T-helper 17 cell (primary cell): ENCODE measurements at places on chromosomes 7 and 10.
A peak's percentile ranks its signal among the peaks of the same experiment; 100 is the strongest.

DNA sequence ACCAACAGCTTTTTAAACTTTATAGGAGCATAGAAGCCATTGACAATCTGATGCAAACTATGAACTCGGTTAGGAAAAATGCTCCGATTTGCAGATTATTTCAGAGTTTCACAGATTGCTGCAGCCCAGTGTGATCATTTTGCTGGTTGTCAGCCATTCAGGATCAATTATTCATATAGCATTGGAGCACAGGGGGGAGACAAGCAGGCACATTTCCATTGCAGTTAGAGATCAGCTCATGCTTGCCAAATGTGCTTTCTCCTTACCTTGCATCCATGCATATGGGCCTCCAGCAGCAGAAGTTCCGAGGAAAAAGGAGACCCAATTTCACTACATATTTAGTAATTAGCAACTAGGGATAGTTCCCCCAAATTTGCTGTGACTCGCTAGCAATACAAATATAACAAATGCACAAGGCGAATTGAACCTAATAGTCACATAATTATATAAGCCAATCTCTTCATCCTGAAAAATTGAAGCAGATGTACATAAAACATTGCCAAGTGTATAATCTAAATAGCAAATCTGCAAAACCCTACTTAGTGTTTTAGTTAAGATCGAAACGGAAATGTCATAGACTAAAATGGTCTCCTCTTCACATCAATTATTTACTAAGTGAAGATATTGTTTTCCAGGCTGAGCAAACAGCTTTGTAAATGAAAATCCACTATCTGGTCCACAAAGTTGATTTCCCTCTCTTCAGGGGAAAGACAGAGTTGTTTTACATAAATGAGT is 49.5 kb upstream of the RSU1 start:
- DNase-seq = no peak
- no peak overlapping the region for H3K27ac ChIP-seq
- no peaks in the 10 kb centered on the region for H3K4me1 ChIP-seq

- H3K36me3 ChIP-seq = peaks cover 13% of the 10 kb centered on the region
- DNase-seq = no peak
- peaks cover 16% of the 10 kb centered on the region for H3K4me1 ChIP-seq
- no peaks in the 10 kb centered on the region for H3K27me3 ChIP-seq
Observed at GRCh38 chr7:92567460-92567859, 22.7 kb downstream of the FAM133B start.

DNA sequence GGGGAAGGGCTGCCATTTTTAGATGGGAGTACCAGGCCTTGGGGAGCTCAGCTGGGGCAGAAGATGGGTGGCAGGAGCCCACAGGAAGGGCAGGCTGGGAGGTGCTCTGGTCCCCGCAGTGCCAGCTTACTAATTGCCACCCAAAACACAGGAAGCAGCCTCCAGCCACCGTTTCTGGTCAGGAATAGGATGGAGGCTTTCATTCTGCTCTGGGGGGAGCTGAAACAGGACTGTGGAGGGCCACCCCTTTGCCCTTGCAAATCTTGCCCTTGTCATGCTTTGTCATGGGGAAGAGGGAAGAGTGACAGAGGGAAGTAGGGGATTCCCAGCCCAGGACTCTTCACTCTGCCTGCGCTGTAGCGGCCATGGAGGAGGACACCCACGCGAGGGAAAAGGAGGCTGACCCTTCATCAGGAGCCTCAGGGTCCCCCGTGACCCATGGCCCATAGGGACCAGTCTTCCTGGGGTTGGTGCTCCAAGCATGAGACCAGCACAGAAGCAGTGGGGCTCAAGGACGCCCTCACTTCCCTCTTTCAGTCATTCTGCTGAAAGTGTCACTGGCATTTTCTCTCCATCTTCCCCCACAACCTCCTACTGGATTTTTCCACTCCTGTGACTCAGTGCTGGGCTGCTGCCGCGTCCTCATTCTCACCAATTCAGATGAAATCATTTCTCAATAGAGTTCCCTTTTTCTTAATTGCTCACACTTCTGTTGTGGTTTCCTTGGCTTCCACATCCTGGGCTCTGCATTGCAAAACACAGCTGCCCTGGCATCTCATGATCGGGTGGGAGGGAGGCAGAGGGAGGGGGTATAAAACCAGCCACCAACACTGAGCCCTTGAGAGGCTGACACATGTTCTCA is 61.9 kb downstream of the MKI67 start:
- peak overlapping the region; percentile 97 for H3K27ac ChIP-seq
- peaks cover 59% of the 10 kb centered on the region for H3K4me1 ChIP-seq
- peaks cover 18% of the 10 kb centered on the region for H3K36me3 ChIP-seq
- peak; percentile 55 for DNase-seq
- H3K27me3 ChIP-seq = no peaks in the 10 kb centered on the region
- peak overlapping the region; percentile 88 for H3K4me3 ChIP-seq

DNA sequence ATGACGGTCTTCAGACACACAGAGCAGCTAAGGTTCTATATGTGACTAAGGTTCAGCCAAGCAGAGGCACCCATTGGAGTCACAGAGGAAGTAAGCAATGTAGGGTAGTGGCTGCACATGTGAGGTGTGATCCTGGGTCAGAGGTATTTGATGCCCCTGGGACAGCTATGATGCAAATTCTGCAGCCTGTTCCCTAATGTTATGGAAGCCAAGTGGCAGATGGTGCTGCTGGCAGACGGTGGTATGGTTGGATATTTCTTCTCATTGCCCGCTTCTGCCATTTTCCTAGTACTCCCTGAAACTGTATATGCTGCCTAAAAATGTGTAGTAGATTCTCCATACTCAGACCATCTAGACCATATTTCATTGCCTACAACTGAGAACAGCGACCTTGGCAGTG is 7.2 kb downstream of the TAS2R16 start:
- no peaks in the 10 kb centered on the region for H3K4me1 ChIP-seq
- H3K27me3 ChIP-seq = no peaks in the 10 kb centered on the region
- H3K4me3 ChIP-seq = no peak overlapping the region
- no peak overlapping the region for H3K27ac ChIP-seq
- no peaks in the 10 kb centered on the region for H3K36me3 ChIP-seq

- H3K27me3 ChIP-seq = no peaks in the 10 kb centered on the region
- no peaks in the 10 kb centered on the region for H3K36me3 ChIP-seq
- no peaks in the 10 kb centered on the region for H3K4me1 ChIP-seq
- H3K27ac ChIP-seq = no peak overlapping the region
- H3K4me3 ChIP-seq = no peak overlapping the region
- no peak for DNase-seq
Observed at GRCh38 chr10:112613620-112614019, 166.6 kb downstream of the VTI1A start.

- peaks cover 2% of the 10 kb centered on the region for H3K36me3 ChIP-seq
- peaks cover 78% of the 10 kb centered on the region for H3K27me3 ChIP-seq
- peaks cover 10% of the 10 kb centered on the region for H3K4me1 ChIP-seq
- DNase-seq = no peak
- H3K4me3 ChIP-seq = peak overlapping the region; percentile 79
Observed at GRCh38 chr7:33903791-33904680, 1.3 kb upstream of the BMPER start.

GRCh38 chr10:89100680-89101079 is 106.4 kb downstream of the CH25H start:
- no peaks in the 10 kb centered on the region for H3K27me3 ChIP-seq
- H3K36me3 ChIP-seq = no peaks in the 10 kb centered on the region
- H3K4me1 ChIP-seq = peaks cover 14% of the 10 kb centered on the region
- no peak overlapping the region for H3K4me3 ChIP-seq
- no peak for DNase-seq

DNA sequence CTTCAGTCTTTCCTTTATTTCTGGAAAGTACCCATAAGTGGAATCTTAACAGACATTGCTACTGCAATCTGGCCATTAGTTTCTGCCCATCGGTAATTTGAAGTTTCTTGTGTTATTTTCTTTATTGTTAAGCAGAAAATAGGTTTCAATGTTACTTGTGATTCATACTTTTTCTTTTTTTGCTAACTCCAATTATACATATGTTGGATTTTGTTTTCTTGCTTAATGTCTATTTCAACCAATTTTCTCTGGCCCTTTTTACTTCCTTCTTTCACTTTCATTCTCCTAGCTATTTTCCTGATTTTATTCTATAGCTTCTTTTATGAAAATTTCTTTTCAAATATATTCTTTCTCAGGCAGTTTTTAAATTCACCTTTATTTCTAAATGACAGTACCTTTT is 457.4 kb downstream of the TCERG1L start:
- no peak overlapping the region for H3K27ac ChIP-seq
- peaks cover 2% of the 10 kb centered on the region for H3K36me3 ChIP-seq
- no peaks in the 10 kb centered on the region for H3K4me1 ChIP-seq

- H3K4me1 ChIP-seq = peaks cover 38% of the 10 kb centered on the region
- H3K4me3 ChIP-seq = no peak overlapping the region
- H3K27ac ChIP-seq = peak overlapping the region; percentile 27
- H3K27me3 ChIP-seq = peaks cover 18% of the 10 kb centered on the region
Observed at GRCh38 chr10:104304927-104305326, 33.3 kb downstream of the ITPRIP start.

GRCh38 chr7:7959979-7960670 is 8.5 kb upstream of the GLCCI1 start:
- no peaks in the 10 kb centered on the region for H3K4me1 ChIP-seq
- peaks cover 2% of the 10 kb centered on the region for H3K36me3 ChIP-seq
- no peak overlapping the region for H3K27ac ChIP-seq
- H3K4me3 ChIP-seq = no peak overlapping the region
- H3K27me3 ChIP-seq = no peaks in the 10 kb centered on the region

- peaks cover 15% of the 10 kb centered on the region for H3K4me1 ChIP-seq
- H3K36me3 ChIP-seq = no peaks in the 10 kb centered on the region
- peaks cover 66% of the 10 kb centered on the region for H3K27me3 ChIP-seq
- peak overlapping the region; percentile 89 for H3K27ac ChIP-seq
- peak overlapping the region; percentile 83 for H3K4me3 ChIP-seq
- no peak for DNase-seq
Observed at GRCh38 chr10:129959544-129960480, 4.3 kb downstream of the EBF3 start.

DNA sequence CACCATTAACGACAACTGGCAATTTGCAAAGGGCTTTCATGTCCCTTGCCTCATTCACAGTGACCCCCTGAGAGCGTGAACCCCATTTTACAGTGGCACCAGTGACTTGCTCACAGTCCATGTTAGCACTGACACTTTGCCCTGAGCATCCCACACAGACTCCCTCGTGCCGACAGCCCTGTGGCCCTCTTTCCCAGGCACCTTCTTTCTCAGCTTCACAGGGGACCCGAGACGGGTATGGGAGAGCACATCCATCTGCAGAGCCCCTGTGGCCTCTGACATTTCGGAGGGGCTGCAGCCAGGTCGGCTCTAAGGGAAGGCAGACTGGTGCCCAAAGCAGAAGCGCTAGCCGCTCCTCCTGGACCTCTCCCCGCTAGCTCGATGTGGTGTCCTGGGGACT is 10.8 kb downstream of the LOXL4 start:
- H3K27ac ChIP-seq = no peak overlapping the region
- no peak overlapping the region for H3K4me3 ChIP-seq
- H3K36me3 ChIP-seq = peaks cover 7% of the 10 kb centered on the region
- peaks cover 7% of the 10 kb centered on the region for H3K4me1 ChIP-seq

GRCh38 chr7:69803699-69804516 is 205.6 kb downstream of the AUTS2 start:
- H3K36me3 ChIP-seq = no peaks in the 10 kb centered on the region
- H3K4me1 ChIP-seq = no peaks in the 10 kb centered on the region
- H3K27me3 ChIP-seq = no peaks in the 10 kb centered on the region

- peaks cover 2% of the 10 kb centered on the region for H3K4me1 ChIP-seq
- H3K27ac ChIP-seq = no peak overlapping the region
Observed at GRCh38 chr10:132710036-132710686, 75.8 kb downstream of the NKX6-2 start.

DNA sequence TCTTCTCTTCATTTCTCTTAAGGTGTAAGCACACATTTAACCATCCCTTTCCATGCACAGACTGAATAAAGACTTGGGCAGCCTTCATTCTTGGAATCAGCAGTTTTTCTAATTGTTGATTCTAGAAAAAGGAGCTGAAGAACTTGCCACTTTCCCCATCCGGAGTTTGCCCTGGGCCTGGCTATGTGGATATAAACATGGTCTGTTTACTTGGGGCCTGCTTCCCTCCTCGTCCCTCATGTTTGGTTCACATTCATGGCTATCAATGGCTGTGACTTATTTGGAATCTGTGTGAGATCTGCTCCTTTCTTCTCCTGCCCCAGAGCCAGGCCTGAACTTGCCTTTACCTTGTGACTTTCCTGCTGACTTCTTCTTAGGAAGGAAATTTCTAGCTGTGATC is 199.3 kb downstream of the LRMDA start:
- H3K36me3 ChIP-seq = no peaks in the 10 kb centered on the region
- H3K27ac ChIP-seq = no peak overlapping the region
- H3K4me3 ChIP-seq = no peak overlapping the region
- H3K4me1 ChIP-seq = no peaks in the 10 kb centered on the region

DNA sequence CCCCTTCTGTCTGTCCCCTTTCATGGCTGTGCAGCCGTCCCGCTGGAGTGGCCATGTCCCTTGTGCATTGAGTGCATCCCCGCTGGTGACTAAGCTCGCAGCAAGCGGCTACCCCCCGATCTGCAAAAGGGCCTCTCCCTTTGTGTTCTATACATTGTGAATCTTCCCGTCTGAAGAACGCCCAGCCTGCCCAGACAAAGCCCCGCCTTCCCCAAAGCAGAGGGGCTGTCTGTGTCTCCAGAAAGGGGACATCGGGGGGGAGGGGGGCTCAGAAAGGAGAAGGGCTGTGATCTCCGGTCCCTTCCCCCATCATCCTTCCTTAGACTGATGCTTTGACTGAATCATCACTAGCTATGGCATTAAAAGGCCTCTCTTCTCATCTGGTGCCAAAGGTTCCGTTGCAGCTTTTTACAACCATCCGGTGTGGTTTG is 11.9 kb downstream of the NPTX2 start:
- H3K36me3 ChIP-seq = no peaks in the 10 kb centered on the region
- H3K27me3 ChIP-seq = peaks cover 10% of the 10 kb centered on the region
- DNase-seq = no peak
- H3K27ac ChIP-seq = no peak overlapping the region
- H3K4me1 ChIP-seq = no peaks in the 10 kb centered on the region
- H3K4me3 ChIP-seq = no peak overlapping the region

DNA sequence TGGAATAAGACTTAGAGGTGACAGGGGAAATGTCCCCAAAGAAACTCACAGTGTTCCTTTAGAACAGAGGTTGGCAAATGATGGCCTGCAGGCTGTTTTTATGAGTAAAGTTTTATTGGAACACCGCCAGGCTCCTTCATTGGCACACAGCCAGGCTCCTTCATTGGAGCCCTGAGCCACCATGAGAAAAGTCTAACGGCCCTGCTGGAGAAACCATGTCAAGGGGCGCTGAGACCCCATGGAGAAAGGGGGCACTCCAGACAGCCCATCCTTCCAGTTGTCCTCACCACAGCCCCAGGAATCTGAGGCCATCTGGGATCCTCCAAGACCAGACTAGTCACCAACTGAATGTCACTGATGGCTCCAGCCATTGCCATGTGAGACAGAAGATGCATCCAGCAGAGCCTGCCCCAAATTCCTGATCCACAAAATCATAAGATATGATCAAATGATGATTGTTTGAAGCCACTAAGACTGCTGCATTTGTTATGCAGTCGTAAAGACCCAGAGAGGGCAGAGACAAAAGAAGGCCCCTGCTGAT is 88.2 kb upstream of the GPR26 start:
- H3K4me1 ChIP-seq = peaks cover 3% of the 10 kb centered on the region
- no peak for DNase-seq
- H3K27ac ChIP-seq = no peak overlapping the region
- H3K36me3 ChIP-seq = peaks cover 7% of the 10 kb centered on the region

- no peak overlapping the region for H3K4me3 ChIP-seq
- no peak for DNase-seq
- no peaks in the 10 kb centered on the region for H3K36me3 ChIP-seq
- H3K27ac ChIP-seq = no peak overlapping the region
- peaks cover 17% of the 10 kb centered on the region for H3K4me1 ChIP-seq
- H3K27me3 ChIP-seq = peaks cover 17% of the 10 kb centered on the region
Observed at GRCh38 chr10:127878475-127879055, 14.2 kb downstream of the CLRN3 start.

- no peaks in the 10 kb centered on the region for H3K36me3 ChIP-seq
- no peak overlapping the region for H3K4me3 ChIP-seq
- no peak for DNase-seq
Observed at GRCh38 chr10:34854147-34854601, 39.1 kb upstream of the PARD3 start.

GRCh38 chr10:122490268-122490667 is 28.9 kb downstream of the HTRA1 start:
- no peak overlapping the region for H3K27ac ChIP-seq
- H3K4me3 ChIP-seq = no peak overlapping the region
- DNase-seq = no peak
